ENCODE measurements at places on chromosomes 13 and 19.

- DNase-seq: peak; percentile 4
These were observed 47.1 kb downstream of the LNX2 start for GRCh38 chr13:27573265-27573664.

DNA sequence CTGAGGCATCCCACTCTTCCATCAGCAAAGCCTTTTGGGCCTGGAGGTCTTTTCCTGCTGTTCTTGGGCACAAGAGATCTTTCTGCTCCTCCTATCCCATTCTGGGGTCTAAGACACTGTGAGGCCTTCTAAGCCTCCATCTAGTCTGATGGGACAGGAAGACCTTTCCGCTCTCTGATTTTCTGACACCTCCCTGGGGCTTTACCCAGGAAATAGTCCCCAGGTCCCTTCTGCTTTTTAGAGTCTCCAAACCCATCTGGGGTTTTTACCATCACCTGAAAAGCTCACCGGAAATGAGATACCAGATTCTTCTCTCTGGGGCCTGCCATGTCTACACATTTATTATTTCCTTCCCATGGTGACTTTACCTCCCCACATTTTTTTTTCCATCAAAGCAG lies 21.1 kb downstream of the CLEC17A start:
- no peak for DNase-seq

DNA sequence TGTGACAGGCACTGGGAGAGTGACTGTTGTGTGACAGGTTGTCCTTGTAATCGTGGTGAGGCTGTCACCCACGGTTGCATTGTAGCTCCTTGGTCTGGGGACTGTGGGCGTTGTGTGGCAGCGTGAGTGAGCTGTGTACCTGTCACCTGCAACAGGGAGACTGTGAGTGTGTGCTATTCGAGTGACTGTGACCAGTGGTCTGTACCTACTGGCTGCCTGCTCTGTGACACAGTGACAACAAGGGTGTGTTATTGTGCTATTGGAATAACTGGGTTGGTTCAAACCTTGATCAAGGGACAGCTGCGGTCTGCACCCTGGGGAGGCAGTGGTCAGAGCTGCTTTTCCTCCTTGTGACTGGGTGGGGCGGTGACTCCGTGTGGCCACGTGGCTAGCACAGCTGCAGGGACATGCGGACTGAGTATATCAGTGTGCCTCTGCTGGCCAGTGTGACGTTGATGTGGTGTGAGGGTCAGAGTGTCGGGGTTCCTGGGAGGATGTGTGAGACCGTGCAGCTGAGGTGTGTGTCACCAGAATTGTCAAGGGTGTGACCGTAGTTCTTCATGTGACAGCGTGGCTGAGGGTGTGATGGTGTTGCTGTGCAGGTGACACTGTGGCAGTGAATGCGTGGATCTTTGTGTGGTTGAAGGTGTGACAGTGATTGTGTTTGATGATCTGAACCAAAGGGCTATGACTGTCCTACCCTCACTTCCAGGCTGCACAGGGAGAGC lies 10.1 kb upstream of the NFIX start:
- DNase-seq: no peak

DNA sequence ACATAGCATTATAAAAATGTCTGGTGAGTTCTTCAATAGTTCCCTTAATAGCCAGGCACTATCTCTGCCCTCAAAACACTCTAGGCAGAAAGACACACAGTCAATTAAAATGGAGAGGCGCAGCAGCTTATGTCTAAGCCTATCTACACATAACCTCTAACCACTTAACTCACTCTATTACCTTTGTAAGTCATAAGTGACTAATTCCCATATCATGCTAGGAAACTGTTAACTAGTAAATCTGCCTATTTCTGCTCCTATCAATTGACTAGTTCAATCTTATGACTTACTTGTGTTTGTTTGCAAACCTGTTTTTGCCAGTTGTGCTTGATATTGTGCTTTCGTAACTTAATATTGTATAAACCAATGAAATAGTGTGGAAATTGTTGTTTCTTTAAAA lies 3.2 kb downstream of the CCDC122 start:
- DNase-seq: no peak

DNA sequence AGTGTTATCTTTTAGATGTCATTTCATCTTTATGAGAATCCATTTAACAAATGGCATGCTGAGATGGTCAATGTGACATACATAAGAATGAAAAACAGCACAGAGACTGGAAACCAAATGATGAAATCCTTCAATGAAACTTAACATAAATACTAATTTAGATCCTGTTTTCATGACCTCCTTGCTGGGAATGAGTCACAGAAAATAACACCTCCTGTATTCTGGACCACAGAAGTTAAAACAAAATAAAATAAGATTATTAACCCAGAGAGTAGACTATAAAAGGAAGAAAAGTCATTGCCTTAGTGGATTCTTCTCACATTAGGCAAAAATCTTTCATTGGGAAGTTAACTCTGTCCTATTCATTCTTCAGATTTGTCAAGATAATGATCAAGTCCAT lies 1.6 kb downstream of the DIAPH3 start:
- DNase-seq: no peak

DNA sequence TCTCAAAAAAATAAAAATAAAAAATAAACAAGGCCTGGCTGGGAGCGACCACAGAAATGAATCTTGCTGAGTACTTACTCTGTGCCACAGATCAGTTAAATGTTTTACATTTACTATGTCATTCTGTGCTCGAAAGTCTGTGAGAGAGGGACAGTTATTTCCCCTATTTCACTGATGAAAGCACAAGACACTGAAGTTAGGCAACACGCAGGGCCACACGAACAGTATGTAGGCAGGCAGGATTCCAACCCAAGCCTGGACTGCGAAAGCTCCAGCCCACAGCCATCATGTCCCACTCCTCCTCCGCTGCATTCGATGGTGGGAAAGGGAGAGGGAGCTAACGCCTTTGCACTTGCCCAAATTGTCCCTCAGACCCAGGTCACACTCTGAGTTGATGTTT lies 34.2 kb downstream of the RUBCNL start:
- DNase-seq: no peak

DNA sequence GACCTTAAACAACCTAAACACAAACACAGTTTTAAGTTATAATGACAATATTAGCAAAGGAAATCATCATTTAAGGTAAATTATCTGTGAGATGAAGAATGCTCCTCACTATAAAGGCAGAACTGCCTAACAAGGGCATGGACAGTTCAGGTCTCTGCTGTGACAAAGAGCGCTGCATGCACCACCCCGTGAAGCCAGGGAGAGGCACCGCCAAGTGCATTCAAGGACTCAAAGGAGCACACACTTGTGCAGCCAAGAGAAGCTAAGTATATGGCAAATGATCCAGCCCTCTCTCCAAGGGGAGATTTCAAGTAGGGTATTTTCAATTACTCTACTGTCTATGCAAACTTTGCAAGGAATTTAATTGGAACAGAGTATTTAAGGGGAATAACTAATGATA lies 126.0 kb downstream of the RAP2A start:
- no peak for DNase-seq

Data from fibroblast of upper back skin (primary cell).